ENCODE measurements at places on chromosomes 12 and 14. TPM values are rescaled to one million over a fixed set of nuclear protein-coding genes. Genes with fewer than 3 reads are reported as not detected.

GRCh38 chr12:87849074-87849473 lies 180.1 kb downstream of the C12orf50 start:
- DNase-seq: no peak

GRCh38 chr12:2876431-2877046 lies 435 bp downstream of the FOXM1 start:
- DNase-seq: no peak

The TBX3 gene
- total RNA-seq: 0.30 TPM

DNA sequence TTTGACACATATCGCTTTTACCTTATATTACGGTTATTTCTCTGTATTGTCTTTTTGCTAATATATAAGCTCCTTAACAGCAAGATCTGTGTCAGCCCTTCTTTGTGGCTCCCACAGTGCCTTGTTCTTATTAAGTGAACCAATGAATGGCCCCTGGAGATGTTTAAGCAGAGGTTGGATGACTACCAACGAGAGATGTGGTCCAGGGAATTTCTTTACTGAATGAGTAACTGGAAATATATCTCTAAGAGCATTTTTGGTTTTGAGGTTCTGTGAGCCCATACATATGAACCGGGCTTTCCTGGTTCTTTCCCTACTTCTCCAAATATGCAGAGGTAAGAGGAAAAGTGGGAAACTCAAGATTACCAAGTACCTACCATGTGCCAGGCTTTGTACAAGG lies 23.5 kb downstream of the CALCOCO1 start:
- no peak for DNase-seq

DNA sequence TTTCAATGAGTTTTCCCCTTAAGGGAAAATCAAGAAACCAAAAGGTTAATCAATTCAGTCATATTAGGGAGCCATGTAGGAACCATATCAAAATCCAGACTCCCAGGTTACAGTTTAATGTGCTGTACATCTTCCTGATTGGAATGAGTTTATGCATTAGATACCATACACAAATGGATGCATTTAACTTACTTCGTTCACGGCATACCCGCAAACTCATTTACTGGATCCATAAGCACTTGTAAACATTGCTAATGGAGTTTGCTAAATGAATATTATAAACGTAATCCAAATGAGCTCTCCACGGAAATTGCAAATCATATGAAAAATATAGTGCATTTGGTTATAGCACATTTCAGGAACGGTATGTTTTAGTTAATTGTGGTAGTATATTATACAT lies 228.9 kb upstream of the G2E3 start:
- DNase-seq: no peak

- peak; percentile 5 for DNase-seq
These were observed 470.4 kb downstream of the GALC start for GRCh38 chr14:87522575-87522974.

- no peak for DNase-seq
These were observed 33.1 kb upstream of the CCDC60 start for GRCh38 chr12:119301379-119301778.

DNA sequence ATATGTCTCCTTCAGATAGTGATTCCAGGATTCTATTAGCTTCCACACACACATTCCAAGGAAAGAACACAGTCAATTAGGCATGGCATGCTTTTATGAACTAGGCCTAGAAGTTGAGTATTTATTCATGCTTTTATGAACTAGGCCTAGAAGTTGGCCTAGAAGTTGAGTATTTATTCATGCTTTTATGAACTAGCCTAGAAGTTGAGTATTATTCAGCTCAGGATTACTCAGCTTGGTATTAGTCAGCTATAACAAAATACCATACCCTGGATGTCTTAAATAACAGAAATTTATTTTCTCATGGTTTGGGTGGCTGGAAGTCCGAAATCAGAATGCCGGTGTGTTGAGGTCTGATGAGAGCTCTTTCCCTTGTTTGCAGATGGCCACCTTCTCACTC lies 442.7 kb upstream of the FLRT2 start:
- DNase-seq: no peak

GRCh38 chr14:75445963-75446362 lies 18.1 kb downstream of the JDP2 start:
- no peak for DNase-seq

DNA sequence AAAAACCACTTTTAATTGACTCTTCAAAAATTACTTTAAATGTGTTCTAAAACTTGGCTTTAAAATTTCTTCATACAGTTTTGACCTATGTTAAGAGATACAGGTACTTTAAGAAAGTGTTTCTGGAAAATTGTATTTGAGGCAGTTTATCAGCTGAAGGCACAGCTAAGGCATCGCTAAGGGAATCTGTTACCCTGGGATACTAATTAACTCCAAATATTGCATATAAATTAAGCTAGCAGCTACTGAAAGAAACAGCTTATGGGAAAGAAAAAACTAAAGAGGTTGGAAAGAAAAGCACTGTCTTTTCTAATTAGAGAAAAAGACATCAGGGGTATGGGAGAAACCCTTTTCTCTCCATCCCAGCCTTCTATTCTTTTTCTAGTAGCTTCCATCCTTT lies 134.1 kb upstream of the SLC35F4 start:
- DNase-seq: no peak

DNA sequence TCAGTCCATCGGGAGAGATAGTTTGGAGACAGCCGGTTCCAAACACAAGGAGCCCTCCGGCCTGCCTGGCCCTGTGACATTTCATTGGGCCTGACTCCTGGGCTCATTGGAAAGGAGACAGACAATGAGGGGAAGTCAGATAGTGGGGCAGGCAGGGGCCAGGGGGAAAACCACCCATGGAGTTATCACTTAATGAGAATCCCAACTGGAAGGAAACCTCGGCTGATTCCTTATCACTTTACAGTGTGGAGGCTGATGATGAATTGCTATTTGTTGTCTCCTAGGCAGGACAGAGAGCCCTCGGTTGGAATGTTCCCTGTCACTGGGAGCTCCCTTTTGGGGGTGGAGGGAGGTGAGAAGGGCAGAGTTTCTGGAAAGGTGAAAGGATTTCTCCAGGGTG lies 44.4 kb downstream of the TBX5 start:
- DNase-seq: no peak

- DNase-seq: peak; percentile 20
These were observed 14.1 kb downstream of the ITGA7 start for GRCh38 chr12:55693323-55694187.

GRCh38 chr12:133227281-133227852 lies 8.3 kb downstream of the ANHX start:
- peak; percentile 18 for DNase-seq

GRCh38 chr12:91766454-91766853 lies 379.2 kb downstream of the BTG1 start:
- DNase-seq: no peak

DNA sequence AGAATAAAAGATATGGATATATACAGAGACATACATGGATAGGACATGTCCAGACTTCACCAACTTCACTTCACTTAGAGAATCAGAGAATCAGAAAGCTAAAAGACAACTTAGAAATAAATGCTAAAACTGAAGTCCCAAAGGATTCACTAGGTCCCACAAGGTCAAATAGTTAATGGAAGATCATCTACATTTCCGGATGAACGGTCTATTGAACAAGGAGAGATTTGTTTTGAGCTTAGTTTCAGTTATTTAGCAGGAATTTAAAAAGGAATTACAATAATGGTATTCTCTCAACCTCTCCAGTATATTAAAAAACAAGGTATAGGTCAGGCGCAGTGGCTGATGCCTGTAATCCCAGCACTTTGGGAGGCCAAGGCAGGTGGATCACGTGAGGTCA lies 187.0 kb downstream of the MED13L start:
- DNase-seq: no peak
